Fibroblast of upper back skin (primary cell): ENCODE measurements at places on chromosomes 5 and 9.

DNA sequence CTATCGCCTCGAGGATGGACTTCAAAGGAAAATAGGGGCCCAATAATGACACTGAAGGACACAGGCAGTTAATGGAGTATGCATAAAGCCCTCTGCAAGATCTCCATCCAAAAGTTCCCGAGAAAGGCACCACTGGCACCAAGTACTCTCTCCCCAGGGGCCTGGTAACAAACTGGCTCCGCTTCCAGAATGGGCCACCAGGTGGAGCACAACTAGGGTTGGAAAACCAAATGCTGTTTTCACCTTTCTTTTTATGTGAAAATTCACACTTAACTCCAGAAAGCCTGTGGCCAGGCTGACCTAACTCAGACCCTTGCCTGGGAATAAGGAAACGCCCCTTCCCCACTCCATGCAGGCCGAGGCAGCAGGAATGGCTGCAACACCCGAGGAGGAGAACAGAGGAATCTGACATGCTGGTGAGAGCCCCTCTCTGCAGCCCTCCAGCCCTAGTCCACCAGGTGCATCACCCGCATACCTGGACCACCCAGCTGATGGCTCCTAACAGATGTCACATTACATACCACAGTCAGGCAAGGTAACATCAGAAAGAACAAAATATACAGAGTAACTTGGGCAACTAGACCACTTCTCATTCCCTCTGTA, 42.8 kb downstream of the CAMSAP1 start:
- peak; percentile 32 for DNase-seq

DNA sequence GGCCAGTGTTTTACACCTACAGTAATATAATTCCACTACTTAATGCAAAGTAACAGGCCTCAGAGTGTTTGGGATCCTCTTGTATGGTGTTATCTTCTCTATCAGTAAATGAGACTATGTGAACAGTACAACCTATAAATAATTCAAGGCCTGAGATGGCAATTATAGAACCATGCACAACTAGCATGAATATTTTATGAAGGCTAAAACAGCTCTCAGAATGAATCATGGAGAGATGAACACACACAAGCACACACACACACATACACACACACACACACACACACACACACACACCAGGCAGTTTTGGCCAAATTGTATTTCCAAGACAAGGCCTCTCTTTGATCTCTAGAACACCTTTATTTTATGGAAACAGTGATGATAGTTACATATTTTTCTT, 224.9 kb downstream of the EBF1 start:
- DNase-seq, result no peak

DNA sequence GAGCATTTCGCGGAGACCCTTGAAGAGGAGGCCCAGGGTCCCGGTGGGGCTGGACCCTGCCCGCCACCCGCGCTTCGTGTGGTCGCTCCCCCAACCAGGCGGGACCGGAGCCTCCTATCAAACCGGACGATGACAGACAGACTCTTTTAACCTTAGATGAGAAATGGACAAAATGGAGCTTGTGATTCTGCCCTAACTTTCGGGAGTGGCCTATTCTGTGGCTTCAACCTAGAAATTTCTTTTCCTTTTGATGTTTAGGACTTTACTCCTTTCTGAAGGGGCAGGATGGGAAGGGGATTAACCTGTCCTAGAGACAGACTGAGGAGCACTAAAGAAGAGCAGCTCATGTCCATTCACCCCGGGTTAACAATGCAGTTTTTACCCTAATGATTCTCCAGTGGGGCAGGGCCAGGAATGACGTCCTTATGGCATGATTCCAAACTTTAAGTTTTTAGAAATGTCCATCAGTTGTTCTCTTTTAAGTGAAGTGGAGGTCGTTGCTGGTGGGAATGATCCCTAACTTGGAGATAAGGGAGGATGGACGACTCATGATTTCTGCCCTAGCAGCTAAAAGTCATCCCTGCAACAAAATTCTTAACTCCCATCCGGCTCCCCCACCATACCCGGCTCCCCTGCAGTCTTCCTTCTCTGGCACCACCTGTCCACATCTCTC, 1.0 kb downstream of the NIPSNAP3A start:
- DNase-seq, result peak; percentile 25

- no peak for DNase-seq
Measured at GRCh38 chr5:57601996-57602395, 119.4 kb upstream of the ACTBL2 start.

DNA sequence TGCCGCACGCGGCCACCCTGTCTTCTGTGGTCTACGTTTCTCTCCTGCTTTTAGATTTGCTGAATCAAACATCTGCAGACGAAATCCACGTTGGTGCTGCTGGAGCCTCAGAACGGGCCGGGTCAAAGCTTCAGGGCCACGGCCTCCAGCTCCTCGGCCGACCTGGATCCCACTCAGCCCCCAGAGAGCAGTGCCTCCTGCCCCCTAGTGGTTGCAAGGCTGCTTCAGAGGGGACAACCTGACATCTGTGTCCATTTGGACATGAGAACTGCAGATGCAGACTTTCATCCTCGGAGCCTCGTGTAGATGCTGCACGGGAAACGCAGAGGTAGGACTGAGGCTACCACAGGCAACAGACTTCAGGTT, 23.0 kb upstream of the SLC6A3 start:
- DNase-seq, result no peak

GRCh38 chr5:130171699-130172098, 267.4 kb downstream of the CHSY3 start:
- DNase-seq, result no peak

- no peak for DNase-seq
Measured at GRCh38 chr9:124780757-124781151, 3.8 kb downstream of the OLFML2A start.

DNA sequence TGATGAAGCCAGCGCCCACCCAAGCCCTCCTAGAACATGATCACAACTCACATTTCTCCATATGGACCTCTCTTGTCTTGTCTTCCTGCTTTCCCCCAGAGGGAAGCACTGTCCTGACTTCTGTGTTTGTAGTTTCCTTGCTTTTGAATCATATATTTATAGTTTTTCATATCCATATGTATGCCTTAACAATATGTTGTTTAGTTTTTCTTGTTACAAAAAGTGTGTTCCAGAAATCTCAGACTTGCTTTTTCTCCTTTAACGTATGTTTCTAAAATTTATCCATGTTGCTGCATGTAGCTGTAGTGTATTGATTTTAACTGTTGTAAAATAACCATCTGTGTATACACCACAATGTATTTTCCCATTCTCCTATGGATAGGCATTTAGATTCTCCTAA, 182.0 kb upstream of the SMIM23 start:
- no peak for DNase-seq

- no peak for DNase-seq
Measured at GRCh38 chr9:108411632-108412031, 444.2 kb downstream of the ACTL7B start.

DNA sequence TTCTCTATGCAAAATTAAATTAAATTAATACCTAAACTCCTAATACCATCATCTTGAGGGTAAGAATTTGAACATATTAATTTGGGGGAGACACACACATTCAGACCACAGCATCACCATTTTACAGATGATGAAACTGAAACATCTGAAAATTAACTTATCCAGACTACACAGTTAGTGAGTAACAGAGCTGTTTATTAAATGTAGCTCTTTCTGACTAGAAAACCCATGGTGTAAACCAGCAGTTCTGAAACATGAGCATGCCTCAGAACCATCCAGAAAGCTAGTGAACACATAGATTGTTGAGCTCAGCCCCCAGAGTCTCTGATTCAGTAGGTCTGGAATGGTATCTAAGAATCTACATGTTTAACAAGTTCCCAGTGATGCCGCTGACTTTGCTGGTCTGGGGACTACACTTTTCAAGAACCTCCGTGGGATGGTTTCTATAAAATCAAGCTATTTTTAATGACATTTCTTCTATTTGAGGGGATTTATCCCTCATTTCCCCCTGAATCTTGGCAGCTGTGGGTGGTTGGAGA, 113.5 kb downstream of the RORB start:
- DNase-seq, result no peak

- no peak for DNase-seq
Measured at GRCh38 chr9:137202966-137203365, 2.4 kb upstream of the TPRN start.

DNA sequence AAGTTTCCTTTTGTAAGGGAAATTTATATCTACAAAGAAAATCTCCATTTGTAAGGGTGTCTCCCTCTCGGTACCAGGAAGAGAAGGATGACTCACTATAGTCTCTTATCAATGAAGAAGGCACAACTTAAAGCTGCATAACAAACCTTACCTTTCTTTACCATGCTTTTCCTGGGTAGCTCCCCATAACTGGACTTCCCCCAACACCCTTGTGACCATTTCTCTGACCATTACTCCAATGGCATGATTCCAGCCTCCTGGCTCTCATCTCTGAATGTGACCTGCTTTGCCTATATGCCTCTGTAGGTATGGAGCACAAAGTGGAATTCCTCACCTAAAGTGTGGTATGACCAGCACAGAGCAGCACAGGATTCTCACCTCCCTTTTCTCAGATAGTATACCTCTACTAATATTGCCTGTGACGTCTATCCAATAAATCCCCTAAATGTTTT, 62.8 kb downstream of the GNA14 start:
- DNase-seq, result no peak

- DNase-seq, result no peak
Measured at GRCh38 chr9:110092792-110093191, 115.2 kb downstream of the C9orf152 start.

DNA sequence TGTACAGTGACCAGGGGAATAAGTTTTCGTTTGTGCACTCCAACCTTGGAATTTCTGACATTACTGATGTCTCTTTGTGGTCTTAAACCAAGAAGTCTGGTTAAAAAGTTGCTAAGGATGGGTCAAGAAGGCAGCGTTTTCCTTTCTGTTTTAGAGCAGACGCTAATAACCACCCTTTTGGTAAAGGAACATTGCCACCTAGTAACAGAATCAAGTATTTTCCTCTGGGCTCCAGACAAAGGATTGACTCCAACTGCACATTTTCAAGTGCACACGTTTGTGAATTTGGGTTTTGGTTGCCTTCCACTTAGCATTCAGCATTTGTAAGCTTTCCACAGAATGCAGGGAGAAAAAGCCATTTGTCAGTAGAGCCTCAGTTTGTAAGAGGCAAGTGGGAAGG, 22.2 kb upstream of the CEP78 start:
- DNase-seq, result peak; percentile 31

GRCh38 chr5:99010294-99010693, 81.5 kb upstream of the CHD1 start:
- no peak for DNase-seq

DNA sequence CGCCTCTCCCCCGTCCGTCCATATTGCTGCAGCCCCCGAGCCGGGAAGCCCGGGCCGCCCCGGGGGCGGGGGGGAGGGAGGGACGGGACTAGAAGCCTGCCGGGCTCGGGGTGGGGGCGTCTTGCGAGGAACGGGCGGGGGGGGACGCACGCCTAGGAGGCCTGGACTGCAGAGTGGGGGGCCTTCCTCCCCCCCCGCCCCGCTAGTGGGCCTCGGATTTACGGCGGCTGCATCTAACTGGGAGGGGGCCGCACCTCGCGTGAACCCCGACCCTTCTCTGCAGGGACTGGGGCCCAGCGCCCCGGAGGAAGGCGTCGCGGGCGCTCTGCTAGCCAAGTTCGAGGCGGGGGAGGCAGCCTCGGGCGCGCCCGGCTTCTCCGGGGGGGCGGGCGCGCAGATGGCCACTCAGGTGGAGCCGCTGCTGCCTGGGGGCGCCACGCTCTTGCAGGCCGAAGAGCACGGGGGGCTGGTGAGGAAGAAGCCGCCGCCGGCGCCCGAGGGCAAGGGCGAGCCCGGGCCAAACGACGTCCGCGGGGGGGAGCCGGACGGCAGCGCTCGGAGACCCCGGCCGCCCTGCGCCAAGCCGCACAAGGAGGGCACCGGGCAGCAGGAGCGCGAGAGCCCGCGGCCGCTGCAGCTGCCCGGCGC, at the start of gene LARP1:
Gene LARP1 (plus strand): TSS at position 17 of the 648 bp plus-strand sequence. CDS start 381 bp downstream, at position 398.
- no peak for DNase-seq

DNA sequence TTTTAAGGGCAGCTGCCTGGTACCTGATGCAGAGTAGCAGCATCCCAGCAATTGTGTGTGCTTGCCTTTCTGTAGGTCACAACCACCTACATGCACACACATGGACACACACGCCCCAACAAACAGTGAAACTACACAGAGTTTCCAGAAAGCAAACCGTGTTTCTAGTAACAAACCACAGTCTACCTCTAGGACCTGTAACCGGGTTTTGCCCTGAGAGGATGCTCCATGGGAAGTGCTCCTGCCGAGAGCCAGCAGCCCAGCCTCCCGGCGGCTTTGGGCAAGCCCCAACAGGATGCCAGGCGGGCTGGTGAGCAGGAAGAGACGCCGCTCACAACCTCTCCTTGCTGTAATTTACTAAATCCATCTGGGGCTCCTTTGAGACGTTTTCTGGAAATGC, 4.1 kb upstream of the TCF7 start:
- DNase-seq, result no peak

- DNase-seq, result no peak
Measured at GRCh38 chr9:118262191-118262590, 558.0 kb downstream of the TLR4 start.

- no peak for DNase-seq
Measured at GRCh38 chr9:137195525-137196220, 4.9 kb downstream of the TPRN start.

DNA sequence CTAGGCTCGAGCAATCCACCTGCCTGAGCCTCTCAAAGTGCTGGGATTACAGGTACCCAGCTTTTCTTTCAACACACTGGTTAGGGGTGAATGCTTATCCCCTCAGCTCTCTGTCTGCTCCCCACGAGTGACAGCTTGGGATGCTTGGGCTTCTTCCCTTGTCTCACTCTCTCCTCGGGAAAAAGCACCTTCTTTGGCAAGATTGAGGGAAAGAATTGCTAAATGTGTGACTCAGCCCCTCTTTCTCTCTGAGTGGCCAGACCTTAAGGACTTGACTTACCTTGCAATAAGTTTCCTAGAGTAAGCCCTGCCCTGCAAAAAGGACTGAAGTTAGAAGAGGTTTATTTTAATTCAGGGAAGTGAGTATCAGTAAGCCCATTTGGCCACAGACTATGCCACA, 68.1 kb upstream of the ERBIN start:
- DNase-seq, result no peak

- peak; percentile 16 for DNase-seq
Measured at GRCh38 chr5:171122372-171122771, 186.7 kb upstream of the TLX3 start.

DNA sequence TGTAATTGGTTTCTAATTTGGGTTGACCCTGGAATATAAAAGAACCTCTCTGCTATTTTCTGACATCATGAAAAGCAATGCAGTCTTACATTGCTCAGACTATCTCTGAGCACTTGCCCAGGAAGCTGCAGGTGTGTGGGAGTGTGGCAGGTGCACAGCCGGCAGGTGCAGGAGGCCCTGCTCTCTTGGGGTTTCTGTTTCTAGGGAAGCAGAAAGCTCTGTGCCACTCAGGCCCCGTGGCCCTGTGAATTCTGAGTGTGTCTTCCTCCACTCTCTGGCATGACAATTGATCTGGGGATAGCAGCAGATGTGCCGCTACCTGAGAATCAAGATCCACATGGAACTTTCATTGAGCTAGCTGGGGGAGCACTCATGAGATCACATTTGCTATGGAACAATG, 45.7 kb upstream of the IRX2 start:
- no peak for DNase-seq
